Chondrocyte (in vitro differentiated cells): ENCODE measurements at places on chromosomes 2 and 18. TPM values are rescaled to one million over a fixed set of nuclear protein-coding genes. Genes with fewer than 3 reads are reported as not detected.
A peak's percentile ranks its signal among the peaks of the same experiment; 100 is the strongest.

The TANC1 gene
- 28.7 to 38.2 TPM (median 29.5 TPM) in 3 replicates for total RNA-seq

The SEMA4C gene
- total RNA-seq: 20.4 to 26.7 TPM (median 24.8 TPM) in 3 replicates

- no peaks in the 10 kb centered on the region for H3K27me3 ChIP-seq
- H3K36me3 ChIP-seq: no peaks in the 10 kb centered on the region
- DNase-seq: peak; percentile 39
- no peak overlapping the region for H3K4me3 ChIP-seq
- no peak overlapping the region for H3K27ac ChIP-seq
Measured at GRCh38 chr2:239298116-239298804, 102.6 kb downstream of the HDAC4 start.

GRCh38 chr2:181483876-181484275 lies 26.7 kb downstream of the ITGA4 start:
- H3K4me1 ChIP-seq: peaks cover 9% of the 10 kb centered on the region
- H3K36me3 ChIP-seq: peaks cover 10% of the 10 kb centered on the region
- H3K27me3 ChIP-seq: no peaks in the 10 kb centered on the region

The SLC9A4 gene
- not detected in 3 replicates for total RNA-seq

- no peak for DNase-seq
- H3K4me3 ChIP-seq: no peak overlapping the region
- no peaks in the 10 kb centered on the region for H3K4me1 ChIP-seq
- no peaks in the 10 kb centered on the region for H3K36me3 ChIP-seq
- H3K27me3 ChIP-seq: no peaks in the 10 kb centered on the region
- H3K27ac ChIP-seq: no peak overlapping the region
Measured at GRCh38 chr2:229083606-229084340, 187.3 kb downstream of the PID1 start.

DNA sequence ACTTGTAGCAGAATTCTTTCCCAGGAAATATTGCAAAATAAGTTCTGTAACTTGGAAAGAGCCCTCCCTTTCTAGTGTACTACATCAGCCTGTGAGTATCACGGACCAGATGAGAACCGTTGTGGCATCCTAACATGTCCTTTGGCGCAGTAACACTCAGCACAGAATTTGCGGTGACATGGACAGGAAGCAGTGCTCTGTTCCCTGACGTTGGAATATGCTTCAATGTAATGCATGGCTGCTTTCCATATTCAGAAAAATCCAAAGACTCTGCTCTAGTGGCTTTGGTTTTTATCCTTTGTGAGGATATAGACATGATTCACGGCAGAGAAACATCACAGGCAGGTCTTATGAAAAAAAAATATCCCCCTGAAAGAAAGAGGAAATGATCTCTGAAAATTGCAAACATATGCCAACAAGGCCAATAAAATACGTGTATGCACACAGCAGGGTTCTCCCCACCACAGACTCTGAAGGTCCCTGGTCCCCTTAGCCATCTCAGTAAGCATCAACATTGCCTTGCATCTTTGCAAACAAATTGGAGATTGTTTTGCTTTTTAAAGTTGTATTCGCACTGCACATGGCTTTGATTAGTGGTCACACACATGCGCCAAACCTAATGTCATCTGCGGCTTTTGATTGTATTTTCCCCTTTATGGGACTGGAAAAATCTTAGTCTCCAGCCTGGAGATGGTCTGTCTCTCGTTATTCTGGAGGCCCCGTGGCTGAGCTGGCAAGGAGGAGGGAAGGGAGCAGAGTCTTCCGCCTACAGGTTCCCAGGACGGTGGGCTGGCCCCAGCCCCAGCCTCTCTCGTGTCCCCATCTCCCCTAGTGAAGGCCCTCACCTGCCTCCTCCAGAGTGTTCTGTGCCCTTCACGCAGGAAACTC lies 122.9 kb downstream of the COPS8 start:
- peaks cover 38% of the 10 kb centered on the region for H3K4me1 ChIP-seq
- no peak overlapping the region for H3K4me3 ChIP-seq
- H3K27ac ChIP-seq: peak overlapping the region; percentile 67

The POTEJ gene
- total RNA-seq: not detected in 3 replicates

DNA sequence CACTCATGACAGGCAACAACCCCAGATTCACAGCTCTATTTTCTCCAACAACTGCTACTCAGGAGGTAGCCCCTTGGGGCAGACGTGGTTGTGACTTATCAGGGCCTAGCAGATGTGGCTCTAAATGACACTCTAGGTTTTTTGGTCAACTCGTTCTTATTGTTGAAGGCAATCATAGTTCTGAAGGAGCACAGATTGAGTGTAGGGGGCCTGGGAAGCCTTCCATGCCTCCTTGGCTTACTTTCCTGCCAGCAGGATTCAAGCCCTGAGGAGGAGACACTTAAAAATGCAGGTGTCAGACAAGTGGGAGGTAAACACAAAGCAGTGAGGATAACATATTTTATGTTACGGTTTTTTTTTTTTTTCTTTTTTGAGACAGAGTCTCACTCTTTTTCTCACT lies 23.5 kb upstream of the SUCLG1 start:
- no peak overlapping the region for H3K27ac ChIP-seq
- H3K36me3 ChIP-seq: peaks cover 1% of the 10 kb centered on the region
- no peaks in the 10 kb centered on the region for H3K27me3 ChIP-seq
- H3K4me3 ChIP-seq: no peak overlapping the region
- no peak for DNase-seq

The MYCN gene
- 0.17 to 0.34 TPM in 2 of 3 replicates, not detected in the other for total RNA-seq

GRCh38 chr2:149021271-149021719 lies 17.2 kb upstream of the LYPD6B start:
- no peak for DNase-seq
- no peaks in the 10 kb centered on the region for H3K27me3 ChIP-seq
- no peak overlapping the region for H3K4me3 ChIP-seq
- H3K36me3 ChIP-seq: no peaks in the 10 kb centered on the region

GRCh38 chr2:239685965-239686364 lies 285.1 kb upstream of the HDAC4 start:
- H3K36me3 ChIP-seq: peaks cover 2% of the 10 kb centered on the region
- H3K27ac ChIP-seq: no peak overlapping the region
- peaks cover 44% of the 10 kb centered on the region for H3K27me3 ChIP-seq
- H3K4me3 ChIP-seq: no peak overlapping the region
- no peak for DNase-seq

DNA sequence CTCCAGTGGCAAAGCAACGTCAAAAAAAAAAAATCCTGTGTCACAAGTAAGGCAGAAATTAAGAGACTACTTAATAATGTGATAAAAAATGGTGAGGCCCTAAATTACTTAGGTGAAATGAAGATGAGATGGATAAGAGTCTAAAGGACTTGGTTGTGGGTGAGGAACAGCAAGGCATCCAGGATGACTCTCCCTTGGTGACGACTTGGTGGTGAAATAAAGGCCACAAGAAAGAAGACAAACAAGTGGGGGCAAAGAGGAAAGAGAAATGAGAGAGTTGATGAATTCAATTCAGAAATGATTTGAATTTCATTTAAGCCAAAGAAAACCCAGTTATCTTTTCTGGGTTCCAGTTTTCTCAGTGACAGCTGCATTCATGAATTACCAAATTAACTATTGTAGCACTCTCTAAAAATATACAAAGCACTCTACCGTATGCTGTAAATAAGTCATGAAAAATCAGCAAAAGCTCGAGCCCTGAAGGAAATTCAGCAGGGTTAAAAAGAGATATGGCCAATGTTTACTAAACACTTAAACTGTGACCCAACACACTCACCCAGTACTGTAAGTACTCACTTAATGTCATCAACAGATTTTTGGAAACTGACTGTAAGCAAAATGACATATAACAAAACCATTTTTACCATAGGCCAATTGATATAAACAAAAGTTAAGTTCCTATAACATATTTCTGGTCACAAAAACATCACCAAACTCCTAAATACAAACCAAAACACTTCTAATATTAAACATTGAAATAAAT lies 1.4 kb downstream of the METTL8 start:
- peak overlapping the region; percentile 76 for H3K4me3 ChIP-seq
- no peak for DNase-seq

The CROCC2 gene
- total RNA-seq: not detected in 3 replicates

DNA sequence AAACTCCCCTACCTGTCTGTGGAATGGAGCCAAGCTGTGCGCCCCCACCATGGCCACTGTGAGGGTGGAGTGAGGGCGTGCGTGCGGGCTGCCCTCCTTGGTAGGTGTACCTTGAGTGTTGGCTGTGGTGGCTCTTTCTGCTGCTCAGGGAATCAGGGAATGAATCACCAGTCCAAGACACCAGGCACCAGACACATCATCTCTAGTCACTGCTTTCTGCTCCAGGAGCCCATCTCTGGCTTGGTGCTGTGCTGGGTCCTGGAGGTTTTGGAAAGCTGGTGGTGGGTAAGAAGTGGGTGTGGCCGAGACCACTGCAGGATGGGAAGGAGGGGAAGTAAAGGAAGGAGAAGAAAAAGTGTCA lies 209.9 kb downstream of the SEPTIN10 start:
- no peak overlapping the region for H3K4me3 ChIP-seq
- no peak for DNase-seq
- H3K4me1 ChIP-seq: peaks cover 49% of the 10 kb centered on the region
- no peaks in the 10 kb centered on the region for H3K27me3 ChIP-seq
- H3K36me3 ChIP-seq: peaks cover 40% of the 10 kb centered on the region

The CRYGA gene
- total RNA-seq: not detected in 3 replicates

DNA sequence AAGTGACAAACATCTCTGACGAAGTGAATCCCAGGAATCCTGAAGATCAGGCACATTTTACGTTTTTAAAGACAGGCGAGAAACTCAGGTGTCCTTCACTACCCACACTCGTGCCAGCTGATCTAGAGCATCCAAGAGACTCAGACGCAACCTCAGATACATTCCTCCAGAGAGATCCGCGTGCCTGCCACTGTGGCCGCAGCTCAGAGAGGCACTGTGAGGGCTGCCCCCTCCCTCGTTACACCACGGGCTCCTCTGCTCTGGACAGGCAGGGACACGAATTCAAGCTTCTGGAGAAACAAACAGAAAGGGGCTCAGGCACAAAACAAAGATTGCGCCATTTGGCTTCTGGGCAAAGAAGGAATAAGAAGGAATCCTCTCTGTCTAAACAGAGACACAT lies 268.0 kb downstream of the HDAC4 start:
- DNase-seq: no peak
- no peak overlapping the region for H3K4me3 ChIP-seq
- peaks cover 23% of the 10 kb centered on the region for H3K36me3 ChIP-seq
- H3K27ac ChIP-seq: no peak overlapping the region
- H3K27me3 ChIP-seq: no peaks in the 10 kb centered on the region

- peaks cover 41% of the 10 kb centered on the region for H3K4me1 ChIP-seq
- no peak for DNase-seq
- H3K4me3 ChIP-seq: no peak overlapping the region
- no peaks in the 10 kb centered on the region for H3K36me3 ChIP-seq
- H3K27me3 ChIP-seq: no peaks in the 10 kb centered on the region
Measured at GRCh38 chr2:9140645-9141044, 66.0 kb upstream of the ASAP2 start.

The ABCG5 gene
- total RNA-seq: not detected in 3 replicates

DNA sequence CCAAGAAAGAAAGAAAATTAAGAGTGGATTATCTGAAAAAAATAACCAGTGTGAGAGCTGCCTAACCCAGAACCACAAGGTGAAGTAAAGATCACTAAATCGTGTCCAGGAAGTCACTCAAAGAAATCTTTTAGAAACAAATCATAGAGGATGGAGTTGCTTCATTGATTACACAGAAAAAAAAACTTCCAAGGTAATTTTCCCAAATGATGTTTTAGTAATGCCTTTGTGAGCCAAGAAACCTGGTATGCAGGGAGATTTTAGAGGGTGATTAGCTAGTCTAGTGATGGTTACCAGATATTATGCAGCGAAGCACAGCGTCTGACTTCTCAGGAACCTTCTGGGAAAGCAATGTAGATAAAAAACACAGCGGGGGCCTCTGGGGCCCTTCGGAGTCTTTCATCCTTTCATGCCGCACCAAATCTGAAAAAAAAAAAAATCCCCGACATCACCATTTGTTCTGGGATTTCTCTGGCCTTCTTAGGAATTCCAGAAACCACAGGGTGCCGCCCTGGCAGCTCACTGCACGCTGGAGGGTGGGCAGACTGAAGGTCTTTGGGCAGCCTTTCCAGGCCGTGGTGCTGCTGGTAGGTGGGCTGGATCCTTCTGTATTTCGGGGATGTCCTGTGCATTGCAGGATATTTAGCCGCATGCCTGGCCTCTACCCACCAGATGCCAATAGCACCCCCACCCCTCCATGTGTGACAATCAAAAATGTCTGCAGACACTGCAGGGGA lies 17.3 kb downstream of the ALPK2 start:
- no peaks in the 10 kb centered on the region for H3K27me3 ChIP-seq
- H3K36me3 ChIP-seq: no peaks in the 10 kb centered on the region
- peaks cover 16% of the 10 kb centered on the region for H3K4me1 ChIP-seq
- H3K4me3 ChIP-seq: no peak overlapping the region

The DNAJC5G gene
- not detected in 3 replicates for total RNA-seq

DNA sequence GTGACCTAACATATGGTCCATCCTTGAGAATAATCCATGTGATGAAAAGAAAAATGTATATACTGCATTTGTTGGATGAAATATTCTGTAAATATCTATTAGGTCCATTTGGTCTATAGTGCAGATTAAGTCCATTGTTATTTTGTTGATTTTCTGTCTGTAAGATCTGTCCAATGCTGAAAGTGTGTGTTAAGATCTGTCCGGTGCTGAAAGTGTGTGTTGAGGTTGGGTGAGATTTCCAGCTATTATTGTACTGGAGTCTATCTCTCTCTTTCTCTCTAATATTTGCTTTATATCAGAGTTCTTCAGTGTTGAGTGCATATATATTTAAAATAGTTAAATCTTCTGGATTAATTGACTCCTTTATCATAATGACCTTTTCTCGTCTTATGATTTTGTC lies 828.8 kb upstream of the CRIM1 start:
- H3K4me3 ChIP-seq: no peak overlapping the region
- no peak overlapping the region for H3K27ac ChIP-seq
- H3K27me3 ChIP-seq: peaks cover 18% of the 10 kb centered on the region
- H3K36me3 ChIP-seq: no peaks in the 10 kb centered on the region

The ADI1 gene
- 38.0 to 51.2 TPM (median 41.8 TPM) in 3 replicates for total RNA-seq

DNA sequence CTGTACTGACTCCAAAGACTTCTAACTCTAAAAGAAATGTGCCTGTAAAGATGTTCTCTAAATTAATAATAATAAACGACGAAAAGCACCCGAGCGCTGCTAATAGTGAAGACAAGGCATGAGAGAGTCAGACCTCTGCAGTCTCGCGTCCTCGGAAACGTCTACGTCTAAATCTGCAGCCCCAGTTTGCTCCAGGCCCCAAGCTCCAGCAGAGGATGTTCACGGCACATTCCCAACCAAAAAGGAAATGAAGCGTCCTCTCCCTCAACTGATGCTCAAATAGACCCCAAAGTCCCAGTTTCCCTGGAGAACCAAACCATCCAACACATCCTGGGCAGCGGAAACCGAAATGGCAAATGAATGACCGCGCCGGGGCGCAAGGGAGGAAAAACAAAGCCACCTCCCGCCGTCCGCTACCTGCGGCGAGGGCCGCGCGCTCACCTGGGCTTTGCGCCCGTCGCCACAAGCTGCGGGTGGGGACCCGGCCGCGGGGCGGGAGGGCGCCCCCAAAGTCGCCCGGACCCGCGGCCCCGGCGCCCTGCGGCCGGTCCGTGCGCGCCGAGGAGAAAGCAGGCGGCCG lies 47.1 kb upstream of the CCDC150 start:
- H3K27ac ChIP-seq: peak overlapping the region; percentile 93
- peaks cover 45% of the 10 kb centered on the region for H3K4me1 ChIP-seq
- peak overlapping the region; percentile 94 for H3K4me3 ChIP-seq
- no peak for DNase-seq
- H3K36me3 ChIP-seq: no peaks in the 10 kb centered on the region

GRCh38 chr2:221969087-221969829 lies 329.5 kb downstream of the PAX3 start:
- peaks cover 14% of the 10 kb centered on the region for H3K27me3 ChIP-seq
- H3K4me3 ChIP-seq: no peak overlapping the region
- no peak overlapping the region for H3K27ac ChIP-seq
- DNase-seq: no peak
- H3K36me3 ChIP-seq: no peaks in the 10 kb centered on the region

GRCh38 chr2:190407662-190408537 lies at the start of gene MFSD6:
TSS of gene MFSD6 (plus strand) at chr2:190408355. CDS start at chr2:190436030, 27,675 bp downstream.
- H3K4me1 ChIP-seq: peaks cover 4% of the 10 kb centered on the region
- no peaks in the 10 kb centered on the region for H3K36me3 ChIP-seq
- peak within 1 kb of the TSS; percentile 63 for H3K4me3 ChIP-seq
- no peaks in the 10 kb centered on the region for H3K27me3 ChIP-seq
- no peak for DNase-seq
